ENCODE measurements at places on chromosomes 6 and 20.

DNA sequence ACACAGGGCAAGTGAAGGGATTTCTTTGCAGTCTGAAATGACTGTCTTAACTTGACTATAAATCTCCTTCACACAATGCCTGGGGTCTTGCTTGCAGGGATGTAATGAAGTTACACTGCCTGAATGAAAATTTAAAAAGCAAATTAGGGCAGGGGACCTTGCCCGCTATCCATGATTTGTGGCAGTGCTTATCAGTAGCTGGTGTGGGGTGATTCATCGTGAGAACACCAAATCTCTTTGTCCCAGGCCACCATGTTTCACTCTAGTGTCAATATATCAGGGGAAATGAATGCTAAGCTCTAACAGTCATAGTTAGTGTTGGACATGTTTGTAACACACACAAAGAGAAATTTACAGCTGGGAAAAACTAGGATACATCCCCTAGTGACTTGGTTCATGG, 713.7 kb upstream of the EPHA7 start:
- DNase-seq: no peak

GRCh38 chr6:145555084-145555483, 180.2 kb downstream of the EPM2A start:
- no peak for DNase-seq

DNA sequence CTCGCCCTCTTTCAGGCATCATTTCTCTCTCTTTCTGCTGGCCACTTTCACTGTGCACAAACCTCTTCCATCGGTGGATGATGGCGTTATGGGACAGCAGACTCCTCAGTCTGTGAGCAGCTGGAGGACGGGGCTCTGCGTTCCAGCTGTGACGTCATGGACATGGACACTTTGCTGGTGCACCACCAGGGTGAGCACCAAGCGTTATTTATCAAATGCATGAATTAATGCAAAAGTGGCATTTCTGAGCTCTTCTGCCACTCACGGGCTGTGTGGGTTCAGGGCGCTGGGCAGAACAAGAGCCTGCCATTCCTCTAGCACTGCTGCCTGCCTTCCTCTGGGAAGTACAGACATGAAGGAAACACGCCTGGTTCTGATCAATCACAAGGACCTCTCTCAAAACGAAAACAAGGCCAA, 82.9 kb upstream of the MPC1 start:
- no peak for DNase-seq

GRCh38 chr6:30152016-30152673, 8.9 kb downstream of the TRIM10 start:
- DNase-seq: no peak

DNA sequence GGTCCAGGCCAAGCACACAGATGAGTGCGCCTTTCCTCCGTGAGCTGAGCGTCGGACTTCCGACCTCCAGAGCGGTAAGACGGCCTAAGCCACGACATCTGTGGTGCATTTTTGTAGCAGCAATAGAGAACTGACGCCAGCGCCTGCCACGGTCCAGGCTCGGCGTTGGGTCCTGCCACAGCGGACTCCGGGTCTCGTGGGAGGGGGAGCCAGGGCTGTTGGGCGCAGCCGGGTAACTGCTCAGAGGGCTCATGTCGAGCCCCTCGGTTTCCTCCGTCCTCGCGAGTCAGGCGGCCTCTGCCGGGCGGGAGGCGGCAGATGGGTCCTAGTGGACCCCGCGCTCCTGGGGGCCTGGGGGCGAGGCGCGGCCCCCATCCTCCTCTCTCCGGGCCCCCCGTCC, 216.1 kb downstream of the QKI start:
- no peak for DNase-seq

- DNase-seq: no peak
These were observed 50.2 kb downstream of the RREB1 start for GRCh38 chr6:7157752-7158616.

Data from NCI-H526 (cell line).